ENCODE measurements at places on chromosomes 5 and 9.

DNA sequence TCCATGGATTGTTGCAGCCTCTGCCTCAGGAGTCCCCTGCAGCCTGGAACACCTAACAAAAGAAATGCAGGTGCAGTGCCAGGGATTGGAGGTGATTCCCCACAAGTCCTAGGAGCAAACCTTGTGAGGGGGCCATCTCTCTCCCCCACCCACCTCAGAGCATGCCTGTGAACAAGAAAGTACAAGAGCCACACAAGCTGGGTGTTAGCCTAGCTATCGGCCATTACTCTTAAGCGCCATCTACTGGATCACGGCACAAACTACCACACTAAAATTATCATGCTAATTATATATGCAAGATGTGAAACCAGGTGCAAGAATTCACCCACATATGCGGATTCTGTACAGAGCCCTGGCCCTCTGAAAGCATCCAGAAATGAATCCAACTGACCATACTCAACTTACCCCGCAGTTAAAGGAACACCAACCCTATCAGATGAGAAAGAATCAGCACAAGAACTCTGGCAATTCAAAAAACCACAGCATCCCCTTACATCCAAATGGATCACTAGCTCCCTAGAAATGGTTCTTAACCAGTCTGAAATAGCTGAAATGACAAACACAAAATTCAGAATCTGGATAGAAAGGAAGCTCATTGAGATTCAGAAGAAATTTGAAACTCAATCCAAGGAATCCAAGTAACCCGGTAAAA lies 16.5 kb upstream of the PRSS3 start:
- DNase-seq: no peak

DNA sequence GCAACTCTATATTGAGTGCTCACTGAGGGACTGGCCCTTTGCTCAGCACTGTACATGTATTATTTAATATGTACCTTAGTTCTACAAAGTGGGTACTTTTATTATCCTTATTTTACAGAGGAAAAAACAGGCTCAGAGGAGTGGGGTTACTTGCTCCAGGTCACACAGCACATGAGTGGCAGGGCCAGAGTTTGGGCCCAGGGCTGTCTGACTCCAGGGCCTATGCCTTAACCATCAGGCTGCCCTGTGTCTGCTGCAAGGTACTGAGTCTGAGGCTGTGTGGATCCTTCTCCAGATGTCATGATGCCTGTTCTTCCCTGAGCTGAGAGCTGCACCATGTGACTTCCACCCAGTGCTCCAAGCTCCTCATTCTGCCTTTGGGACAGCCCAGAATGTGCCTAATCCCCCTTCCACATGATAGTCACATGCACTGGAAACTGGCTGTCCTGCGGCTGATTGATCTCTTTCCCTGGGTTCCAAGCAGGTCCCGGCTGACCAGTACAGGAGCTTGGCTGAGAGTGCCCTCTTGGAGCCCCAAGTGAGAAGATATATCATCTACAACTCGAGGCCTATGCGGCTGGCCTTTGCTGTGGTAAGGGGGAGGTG lies 15.4 kb downstream of the TMEM268 start:
- DNase-seq: no peak

GRCh38 chr9:91929331-91929730 lies 20.7 kb downstream of the ROR2 start:
- no peak for DNase-seq

DNA sequence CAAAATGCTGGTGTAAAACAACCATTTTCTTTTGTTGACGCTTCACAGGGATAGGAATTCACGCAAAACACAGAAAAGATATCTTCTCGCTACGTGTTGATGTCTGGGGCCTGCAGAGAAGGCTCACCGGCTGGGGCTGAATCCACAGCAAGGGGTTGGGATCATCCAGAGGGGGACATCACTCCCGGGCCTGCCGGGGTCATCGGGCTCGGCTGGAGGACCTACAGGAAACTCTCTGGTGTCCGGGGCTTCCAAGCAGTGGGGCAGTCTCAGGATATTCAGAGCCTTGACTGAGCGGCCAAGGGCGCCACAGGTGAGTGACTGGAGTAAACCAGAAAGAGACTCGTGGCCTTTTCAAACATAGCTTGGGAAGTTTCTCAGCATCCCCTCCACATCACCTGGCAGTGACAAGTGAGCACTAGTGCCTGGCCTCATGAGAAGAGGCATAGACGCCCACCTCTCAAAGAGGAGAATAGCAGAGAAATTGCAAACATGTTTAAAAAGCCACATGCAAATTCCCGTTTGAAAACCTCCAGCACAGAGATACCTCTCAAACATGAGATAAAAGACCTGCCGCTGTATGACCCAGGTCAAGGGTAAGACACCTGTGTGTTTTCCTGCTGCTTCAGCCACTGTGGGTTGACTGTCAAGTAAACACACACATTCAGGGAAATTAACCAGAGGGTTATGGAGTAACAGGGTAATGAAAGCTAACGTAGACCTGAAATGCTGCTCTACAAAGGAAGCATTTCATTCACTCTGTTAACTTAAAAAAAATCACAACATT lies 50.8 kb upstream of the SIMC1 start:
- DNase-seq: no peak

- DNase-seq: no peak
Observed at GRCh38 chr5:149886692-149887470, 57.7 kb downstream of the PDE6A start.

DNA sequence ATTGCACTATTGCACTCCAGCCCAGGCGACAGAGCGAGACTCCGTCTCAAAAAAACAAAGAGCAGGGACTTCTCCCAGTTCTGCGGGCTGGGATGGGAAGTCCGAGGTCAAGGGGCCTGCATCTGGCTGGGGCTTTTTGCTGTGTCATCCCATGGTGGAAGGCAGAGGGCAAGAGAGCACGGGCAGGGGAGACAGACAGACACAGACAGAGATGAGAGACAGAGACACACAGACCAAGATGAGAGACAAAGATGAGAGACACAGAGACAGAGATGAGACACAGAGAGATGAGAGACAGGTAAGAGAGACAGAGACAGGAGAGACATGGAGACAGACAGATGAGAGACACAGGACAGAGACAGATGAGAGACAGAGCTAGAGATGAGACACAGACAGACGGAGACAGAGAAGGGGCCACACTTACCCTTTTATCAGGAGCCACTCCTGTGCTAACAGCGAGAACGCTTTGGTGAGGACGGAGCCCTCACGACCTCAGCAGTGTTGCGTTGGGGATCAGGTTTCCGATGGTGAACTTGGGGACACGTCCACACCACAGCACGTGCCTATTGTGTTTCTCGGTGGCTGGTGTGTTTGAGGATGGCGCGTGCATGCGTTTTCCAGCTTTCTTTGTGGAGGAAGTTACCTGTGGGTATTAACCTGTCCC lies 8.9 kb upstream of the TOR4A start:
- DNase-seq: no peak

GRCh38 chr5:72878854-72879253 lies 62.4 kb downstream of the TNPO1 start:
- no peak for DNase-seq

- no peak for DNase-seq
Observed at GRCh38 chr5:34054400-34054729, 11.4 kb upstream of the C1QTNF3 start.

- no peak for DNase-seq
Observed at GRCh38 chr5:120239086-120239485, 225.0 kb upstream of the PRR16 start.

DNA sequence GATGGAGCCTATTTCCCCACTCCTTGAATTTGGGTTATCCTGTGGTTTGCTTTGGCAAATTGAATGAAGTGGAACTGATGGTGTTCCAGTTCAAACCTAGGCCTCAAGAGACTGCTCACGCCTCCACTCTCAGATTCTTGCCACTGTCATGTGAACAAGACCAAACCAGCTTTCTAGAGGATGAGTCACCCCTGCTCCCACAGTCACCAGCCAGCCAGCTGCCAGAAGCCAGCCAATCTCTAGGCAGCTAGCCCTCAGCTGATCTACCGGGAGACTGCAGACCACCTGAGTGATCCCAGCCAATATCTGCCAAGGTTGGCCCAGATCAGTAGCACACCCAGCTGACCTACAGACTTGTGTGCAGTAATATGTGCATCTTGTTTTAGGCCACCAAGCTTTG lies 300.6 kb downstream of the TMEM38B start:
- DNase-seq: no peak

DNA sequence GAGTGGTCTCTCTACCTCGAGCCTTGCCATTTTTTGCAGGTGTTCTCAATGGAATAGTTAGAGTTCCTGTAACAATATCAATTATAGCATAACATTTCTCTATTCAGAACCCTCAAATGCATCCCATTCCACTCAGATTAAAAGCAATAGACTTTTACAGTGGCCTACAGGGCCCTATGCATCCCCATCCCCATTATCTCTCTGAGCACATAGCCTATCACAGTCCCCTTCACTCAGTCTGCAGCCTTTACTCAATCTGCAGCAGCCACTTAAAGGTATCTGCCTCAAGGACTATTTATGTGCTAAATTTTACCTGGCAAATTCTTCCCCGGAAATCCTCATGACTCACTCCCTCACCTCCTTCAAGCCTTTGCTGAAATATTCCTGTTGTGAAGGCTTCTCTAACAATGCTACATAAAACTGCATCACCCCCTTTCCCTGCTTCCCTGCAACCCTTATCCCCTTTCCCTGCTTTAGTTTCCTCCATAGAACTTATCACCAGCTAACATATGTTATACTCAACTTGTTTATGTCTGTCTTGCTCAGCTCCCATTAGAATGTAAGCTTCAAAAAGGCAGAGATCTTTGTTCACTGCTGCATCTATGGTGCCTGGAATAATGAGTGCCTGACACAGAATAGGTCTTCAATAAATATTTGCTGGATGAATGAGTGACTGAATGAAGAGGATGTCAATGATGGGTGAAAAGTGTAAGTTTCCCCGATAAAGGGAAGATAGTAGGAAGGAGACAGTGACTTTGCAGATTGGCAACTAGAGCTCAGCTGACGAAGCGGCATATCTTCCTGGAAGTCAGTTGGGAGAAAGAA lies 54.1 kb upstream of the ZNF366 start:
- DNase-seq: no peak

GRCh38 chr5:4387290-4387689 lies 752.8 kb upstream of the ADAMTS16 start:
- DNase-seq: no peak

DNA sequence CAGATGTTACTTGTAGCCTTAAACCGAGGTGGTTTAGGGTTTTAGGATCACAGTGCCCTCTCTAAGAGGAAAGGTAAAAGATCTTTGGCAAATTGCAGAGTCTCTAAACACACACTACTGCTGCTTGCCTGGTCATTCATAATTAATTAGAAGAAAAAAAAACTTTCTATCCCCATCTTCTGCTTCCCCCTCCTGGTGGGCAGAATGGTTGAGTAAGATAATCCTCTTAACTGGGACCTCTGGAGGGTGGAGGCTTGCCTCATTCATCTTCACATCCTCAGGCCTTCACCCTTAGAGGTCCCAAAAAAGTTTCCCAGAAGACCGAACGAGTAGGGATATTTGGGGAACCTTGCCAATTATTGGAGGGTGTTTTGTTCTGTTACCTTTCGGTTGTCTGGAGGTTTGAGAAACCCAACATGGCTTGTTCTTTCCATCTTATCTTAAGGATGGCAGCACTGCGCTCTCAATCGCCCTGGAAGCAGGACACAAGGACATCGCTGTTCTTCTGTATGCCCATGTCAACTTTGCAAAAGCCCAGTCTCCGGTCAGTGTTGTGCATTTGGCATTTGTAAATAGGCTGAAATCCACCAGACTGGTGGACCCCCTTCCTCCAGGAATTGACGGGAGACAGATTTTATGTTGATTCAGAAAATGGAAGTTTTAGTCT lies 97.3 kb upstream of the DMRT1 start:
- no peak for DNase-seq

- no peak for DNase-seq
Observed at GRCh38 chr9:127083138-127083980, 39.1 kb downstream of the ANGPTL2 start.

GRCh38 chr5:99060306-99061261 lies 131.8 kb upstream of the CHD1 start:
- peak; percentile 91 for DNase-seq

GRCh38 chr9:89984214-89984613 lies 379.4 kb downstream of the GADD45G start:
- no peak for DNase-seq

DNA sequence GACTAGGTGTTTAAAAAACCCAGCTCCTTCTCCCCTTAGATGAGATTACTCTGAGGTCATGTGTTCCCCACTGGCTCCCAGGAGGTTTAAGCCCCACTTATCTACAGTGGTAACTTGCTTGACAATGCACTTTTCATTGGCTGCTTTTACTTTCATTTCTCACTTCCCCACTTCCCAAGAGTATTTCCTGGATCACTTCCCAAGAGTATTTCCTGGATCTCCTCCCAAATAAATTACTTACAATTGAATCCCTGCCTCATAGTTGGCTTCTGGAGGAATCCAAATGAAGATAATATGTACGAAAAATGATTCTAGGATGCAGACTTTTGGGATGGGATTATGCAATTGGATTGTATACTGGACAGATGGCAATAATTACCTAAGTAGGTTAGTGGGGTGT lies 47.1 kb upstream of the CHSY3 start:
- DNase-seq: no peak

DNA sequence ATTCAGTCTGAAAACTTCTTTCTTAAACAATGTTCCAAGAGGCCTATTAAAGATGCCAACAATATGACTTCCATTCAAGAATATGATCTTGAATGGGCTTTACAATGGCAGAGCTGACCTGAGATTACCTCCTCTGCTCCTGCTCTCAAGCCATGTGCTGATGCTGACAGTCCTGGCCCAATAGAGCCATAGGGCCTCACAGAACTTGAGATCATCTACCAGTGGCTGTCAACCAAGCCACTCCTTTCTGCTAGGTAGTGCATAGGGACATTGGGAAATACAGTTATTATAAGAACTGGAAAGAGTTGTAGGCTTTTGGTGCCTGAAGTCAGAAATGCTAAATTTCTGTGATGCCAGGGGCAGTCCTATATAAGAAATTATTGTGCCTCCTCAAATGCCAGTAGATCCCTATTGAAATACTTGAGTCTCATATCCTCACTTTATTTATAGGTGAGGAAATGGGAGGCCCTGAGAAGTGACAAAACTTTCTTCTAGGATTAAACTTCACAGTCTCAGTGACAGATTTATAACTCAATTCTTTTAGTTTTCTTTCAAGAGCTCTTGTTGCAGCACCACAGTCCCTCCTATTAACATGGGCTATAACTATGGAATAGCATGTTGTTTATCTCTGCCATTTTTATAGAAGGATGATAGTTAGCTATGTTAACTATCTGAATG lies 10.9 kb downstream of the GHR start:
- no peak for DNase-seq

GRCh38 chr5:90473396-90474234 lies 956 bp downstream of the MBLAC2 start:
- DNase-seq: peak; percentile 86

GRCh38 chr5:150429410-150429873 lies 16.7 kb upstream of the CD74 start:
- DNase-seq: no peak
